Karpas-422 (cell line): ENCODE measurements at places on chromosomes 6 and 20. TPM values are rescaled to one million over a fixed set of nuclear protein-coding genes. Genes with fewer than 3 reads are reported as not detected.

The CCN2 gene
- not detected in 2 replicates for total RNA-seq

DNA sequence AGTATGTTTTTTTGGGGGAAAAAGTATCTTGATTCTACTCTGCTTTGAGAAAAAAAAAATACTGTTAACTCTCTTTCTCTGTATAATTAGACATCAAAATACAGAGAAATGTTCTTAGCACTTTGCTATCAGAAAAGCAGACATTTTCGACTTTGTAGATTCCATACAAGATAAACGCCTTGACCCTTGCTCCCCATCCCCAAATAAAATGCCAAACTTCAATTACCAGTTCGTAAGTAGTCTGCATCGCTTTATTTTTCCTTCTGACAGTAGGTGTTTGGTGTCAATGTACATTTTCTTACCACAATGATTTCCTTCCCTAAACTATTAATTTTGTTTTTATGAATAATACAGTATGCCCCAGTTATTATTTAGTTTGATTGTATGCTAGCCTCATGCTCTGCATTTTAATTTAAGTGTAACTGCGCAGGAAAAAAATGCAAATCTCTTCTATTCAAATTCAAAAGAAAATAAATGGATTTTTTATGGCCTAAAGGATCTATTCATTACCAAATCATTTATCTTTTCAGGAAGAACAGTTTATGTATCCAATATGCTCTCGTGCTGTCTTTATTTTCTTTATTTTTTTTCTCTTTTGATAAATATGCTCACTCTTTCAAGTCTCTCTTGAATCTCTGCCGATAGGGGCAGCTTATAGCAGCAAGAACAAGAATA is 84.8 kb upstream of the ZNF217 start:
- H3K27ac ChIP-seq = no peak overlapping the region
- DNase-seq = no peak
- no peak overlapping the region for H3K4me3 ChIP-seq
- no peaks in the 10 kb centered on the region for H3K36me3 ChIP-seq
- no peaks in the 10 kb centered on the region for H3K4me1 ChIP-seq
- no peaks in the 10 kb centered on the region for H3K27me3 ChIP-seq

GRCh38 chr6:1832844-1833787 is 223.4 kb downstream of the FOXC1 start:
- H3K4me3 ChIP-seq = no peak overlapping the region
- H3K4me1 ChIP-seq = no peaks in the 10 kb centered on the region
- DNase-seq = no peak
- no peaks in the 10 kb centered on the region for H3K27me3 ChIP-seq

The GTSF1L gene
- total RNA-seq = not detected in 2 replicates

DNA sequence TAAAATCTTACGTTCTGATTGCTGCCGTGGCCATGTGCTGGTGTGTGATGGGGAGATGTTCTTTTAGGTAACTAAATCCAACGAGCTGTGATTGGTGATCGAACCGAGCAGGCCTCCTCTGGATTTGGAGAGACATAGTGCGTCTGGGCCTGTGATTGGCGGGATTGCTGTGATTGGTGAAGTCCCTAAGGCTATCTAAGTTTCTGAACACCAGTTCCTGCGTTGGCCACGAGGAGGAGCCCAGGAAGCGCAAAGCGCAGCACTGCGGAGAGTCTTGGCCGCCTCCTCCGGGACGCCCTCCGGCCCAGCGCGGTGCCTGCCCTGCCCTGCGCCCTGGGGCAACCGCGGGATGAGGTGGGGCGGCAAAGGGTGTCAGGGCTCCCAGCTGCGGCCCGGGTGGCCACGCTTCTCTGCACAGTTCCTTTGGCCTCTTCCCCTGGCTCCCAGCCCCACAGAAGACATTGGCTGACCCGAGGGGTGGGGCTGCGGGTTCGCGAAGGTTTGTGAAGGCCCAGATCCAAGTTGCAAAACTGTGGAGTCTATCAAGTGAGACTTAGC is 33.0 kb downstream of the HNF4A start:
- H3K27me3 ChIP-seq = no peaks in the 10 kb centered on the region
- H3K4me3 ChIP-seq = no peak overlapping the region
- no peak overlapping the region for H3K27ac ChIP-seq
- H3K4me1 ChIP-seq = no peaks in the 10 kb centered on the region
- no peaks in the 10 kb centered on the region for H3K36me3 ChIP-seq
- DNase-seq = peak; percentile 89
